ENCODE measurements at places on chromosomes 2 and 18.

DNA sequence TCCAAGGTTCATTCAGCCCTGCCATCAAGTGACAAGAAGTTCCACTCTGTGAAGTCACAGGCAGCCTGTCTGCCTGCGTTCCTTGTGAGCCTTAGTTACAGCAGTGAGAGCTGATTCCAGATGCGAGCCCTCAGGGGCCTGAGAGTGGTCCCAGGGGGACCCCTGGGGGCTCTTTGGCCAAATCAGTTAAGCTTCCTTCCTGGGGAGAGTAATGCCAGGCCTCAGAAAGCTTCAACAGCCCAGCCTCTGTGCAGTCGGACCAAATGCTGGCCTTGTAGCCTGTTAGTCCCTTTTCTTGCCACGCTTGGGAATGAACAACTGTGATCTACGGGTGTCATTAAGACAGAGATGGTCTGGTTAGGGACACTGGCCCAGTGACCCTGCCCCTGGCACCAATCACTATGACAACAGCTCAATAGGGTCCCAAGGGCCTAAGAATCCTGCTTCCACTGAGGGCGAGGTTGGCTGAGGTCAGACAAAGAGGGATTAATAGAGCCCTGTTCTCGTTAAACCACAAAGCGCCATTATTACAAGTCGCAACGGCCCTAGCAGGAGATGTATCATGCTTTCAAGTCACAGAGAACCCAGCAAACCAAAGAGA lies 50.9 kb downstream of the HS1BP3 start:
- DNase-seq, result no peak
- H3K4me3 ChIP-seq, result no peak overlapping the region
- no peak overlapping the region for H3K27ac ChIP-seq
- H3K27me3 ChIP-seq, result no peaks in the 10 kb centered on the region

DNA sequence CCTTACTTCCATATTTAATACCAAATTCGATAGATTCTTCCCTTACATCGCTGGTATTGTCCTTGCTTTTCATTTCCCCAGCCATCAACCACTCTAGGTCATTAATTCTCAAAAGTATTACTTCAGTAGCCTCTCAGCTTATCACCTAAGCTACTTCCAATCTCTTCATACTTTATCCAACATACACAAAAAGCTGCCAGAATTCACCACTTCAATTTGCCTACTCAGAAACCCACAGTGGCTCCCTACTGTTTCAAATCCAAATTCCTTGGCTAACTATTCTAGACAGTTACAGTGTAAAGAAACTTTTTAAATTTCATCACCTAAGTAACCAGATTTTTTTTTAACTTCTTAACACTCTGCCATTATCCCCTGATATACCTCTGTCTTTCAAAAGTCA lies 4.7 kb downstream of the SLC25A12 start:
- no peak overlapping the region for H3K4me3 ChIP-seq
- no peaks in the 10 kb centered on the region for H3K27me3 ChIP-seq
- no peak overlapping the region for H3K27ac ChIP-seq
- peaks cover 9% of the 10 kb centered on the region for H3K4me1 ChIP-seq

GRCh38 chr2:38473333-38474005 lies 96.4 kb upstream of the ATL2 start:
- DNase-seq, result no peak
- H3K27ac ChIP-seq, result no peak overlapping the region
- H3K36me3 ChIP-seq, result no peaks in the 10 kb centered on the region

- H3K27me3 ChIP-seq, result no peaks in the 10 kb centered on the region
- H3K4me3 ChIP-seq, result no peak overlapping the region
- DNase-seq, result no peak
- H3K36me3 ChIP-seq, result no peaks in the 10 kb centered on the region
- H3K27ac ChIP-seq, result no peak overlapping the region
- peaks cover 11% of the 10 kb centered on the region for H3K4me1 ChIP-seq
These were observed 46.1 kb downstream of the TACR1 start for GRCh38 chr2:75153221-75153620.

- H3K4me3 ChIP-seq, result peak overlapping the region; percentile 57
- H3K36me3 ChIP-seq, result no peaks in the 10 kb centered on the region
- peaks cover 65% of the 10 kb centered on the region for H3K27me3 ChIP-seq
These were observed 1.7 kb upstream of the CELF4 start for GRCh38 chr18:37567061-37567993.
